ENCODE measurements at places on chromosomes 5 and 9.

DNA sequence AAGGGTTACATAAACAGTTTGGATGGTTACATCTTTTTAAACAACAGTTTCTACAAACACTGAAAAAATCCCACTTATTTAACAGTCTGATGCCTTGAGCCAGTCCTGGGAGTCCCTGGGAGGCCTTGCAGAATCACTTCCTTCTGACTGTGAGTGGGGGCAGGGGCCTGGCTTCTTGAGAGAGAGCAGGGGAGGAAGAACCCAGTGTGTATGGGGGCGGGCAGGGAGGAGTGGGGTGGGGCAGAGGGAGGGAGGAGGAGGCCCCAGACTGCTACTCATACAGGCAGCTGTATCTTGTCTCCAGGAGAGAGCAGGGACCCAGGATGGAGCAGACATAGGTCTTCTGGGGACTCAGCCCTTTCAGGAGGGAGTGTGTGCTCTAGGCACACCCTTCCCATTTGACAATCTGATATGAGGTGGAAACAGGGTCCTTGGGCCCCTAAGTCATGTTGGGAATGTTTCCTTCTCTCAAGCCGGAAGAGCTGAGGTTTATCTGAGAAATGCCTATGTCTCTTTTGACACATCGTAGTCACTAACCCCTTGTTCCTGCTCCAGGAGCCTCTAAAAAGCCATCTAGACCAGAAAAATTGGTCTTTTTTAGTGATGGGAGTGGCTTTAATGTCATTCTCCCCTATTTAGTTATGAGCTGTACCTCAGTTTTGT is 52.8 kb downstream of the IRF1 start:
- DNase-seq, result no peak

DNA sequence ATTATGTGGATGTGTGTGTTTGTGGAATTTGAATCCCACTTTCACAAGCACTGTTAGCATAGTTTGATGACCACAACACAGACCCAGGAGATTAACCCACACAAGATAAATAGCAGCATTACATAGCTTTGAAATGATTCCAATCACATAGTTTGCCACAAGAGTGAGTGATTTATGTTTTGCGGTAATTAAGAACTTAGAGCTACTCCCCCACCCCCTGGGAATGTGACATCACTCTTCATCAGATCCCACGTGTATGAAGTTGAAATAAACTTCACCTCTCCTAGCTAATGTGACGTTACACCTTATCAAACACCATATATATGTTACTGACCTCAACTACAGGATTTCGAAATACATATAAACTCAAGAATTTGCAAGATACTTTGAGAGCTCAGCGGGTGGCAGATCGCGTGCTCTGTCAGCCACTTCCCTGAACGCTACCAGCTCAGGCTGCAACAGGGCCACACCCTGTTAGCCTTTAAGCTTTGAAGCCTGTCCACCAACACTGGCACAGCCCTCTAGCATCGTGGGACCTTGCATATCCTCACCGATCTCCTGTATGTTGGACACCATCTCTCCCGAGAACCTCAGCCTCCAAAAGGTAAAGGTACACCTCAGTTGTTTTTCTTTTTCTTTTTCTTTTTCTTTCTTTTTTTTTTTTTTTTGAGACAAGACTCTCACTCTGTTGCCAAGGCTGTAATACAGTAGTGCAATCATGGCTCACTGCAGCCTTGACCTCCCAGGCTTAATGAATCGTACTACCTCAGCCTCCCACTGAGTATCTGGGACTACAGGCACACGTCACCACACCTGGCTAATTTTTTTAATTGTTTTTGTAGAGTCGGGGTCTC is 1.7 kb upstream of the AGTPBP1 start:
- no peak for DNase-seq

- DNase-seq, result no peak
Measured at GRCh38 chr9:136239983-136240330, 5.7 kb downstream of the QSOX2 start.

DNA sequence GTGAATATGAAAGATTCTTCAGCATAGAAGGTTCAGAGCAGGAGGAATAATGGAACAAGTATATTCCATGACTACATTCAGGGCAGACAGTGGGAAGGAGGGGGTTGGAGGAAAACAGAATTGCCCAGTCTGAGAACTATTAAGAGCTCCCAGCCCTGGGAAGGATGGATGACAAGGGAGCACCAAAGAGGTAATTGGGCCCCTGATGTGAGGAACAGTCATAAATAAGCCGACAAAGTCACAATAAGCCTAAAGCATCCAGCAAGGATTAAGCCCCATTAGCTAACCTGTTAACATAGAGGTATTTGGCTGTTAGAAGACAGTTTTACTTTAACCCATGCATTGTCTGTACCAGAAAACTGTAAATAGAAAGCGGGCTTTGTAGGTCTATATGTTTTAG is 348.7 kb upstream of the SEMA6A start:
- no peak for DNase-seq

- DNase-seq, result no peak
Measured at GRCh38 chr5:79785983-79786382, 96.3 kb downstream of the CMYA5 start.
